ENCODE measurements at places on chromosomes 7 and 10. TPM values are rescaled to one million over a fixed set of nuclear protein-coding genes. Genes with fewer than 3 reads are reported as not detected.

DNA sequence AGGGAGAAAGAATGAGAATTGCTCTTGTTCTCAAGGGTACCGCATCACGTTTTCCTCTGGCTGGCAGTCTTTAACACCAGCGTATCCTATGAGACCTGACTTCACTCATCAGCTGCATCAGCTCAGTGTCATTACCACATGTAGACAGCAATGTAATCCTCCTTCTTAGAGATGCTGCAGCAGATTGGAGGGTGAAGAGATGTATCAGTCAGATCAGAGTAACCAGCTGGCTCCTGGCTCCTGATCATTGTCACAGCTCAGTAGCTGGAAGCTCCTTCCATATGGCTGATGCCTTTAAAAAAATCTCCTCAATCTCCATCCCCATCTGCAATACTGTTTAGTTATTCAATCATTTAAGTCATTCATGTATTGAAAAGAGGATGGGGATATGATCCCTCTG lies 39.7 kb upstream of the EPHB6 start:
- no peak overlapping the region for H3K4me3 ChIP-seq
- no peak for DNase-seq
- H3K27me3 ChIP-seq = peaks cover 2% of the 10 kb centered on the region
- H3K4me1 ChIP-seq = peaks cover 23% of the 10 kb centered on the region

DNA sequence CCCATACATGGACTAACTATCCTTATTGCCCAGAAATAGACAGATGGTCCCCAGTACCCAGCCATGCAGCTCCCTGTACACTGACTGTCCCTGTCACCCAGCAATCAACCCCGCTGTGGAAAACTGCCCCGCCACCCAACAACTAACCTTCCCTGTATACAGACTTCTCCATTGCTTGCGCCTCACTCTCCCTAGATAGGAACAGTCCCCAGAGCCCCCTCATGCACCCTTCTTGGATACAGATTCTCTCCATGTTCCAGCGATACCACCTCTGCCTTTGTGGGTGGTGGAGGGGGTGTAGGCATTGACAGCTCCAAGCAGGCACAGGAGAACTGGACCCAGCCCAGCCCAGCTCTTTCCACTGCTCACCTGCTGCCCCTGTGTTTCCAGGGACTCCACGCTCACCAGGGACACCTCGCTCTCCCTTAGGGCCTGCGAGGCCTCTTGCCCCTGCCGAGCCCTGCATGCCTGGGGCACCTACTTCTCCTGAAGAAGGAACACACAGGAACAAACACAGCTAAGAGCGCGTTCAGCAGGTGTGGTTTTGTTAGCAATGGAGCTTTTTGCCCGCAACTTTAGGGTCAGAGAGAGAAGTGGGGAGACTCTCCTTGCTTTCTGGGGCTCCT lies 7.2 kb downstream of the SFTPD start:
- DNase-seq = no peak
- no peak overlapping the region for H3K4me3 ChIP-seq
- H3K27me3 ChIP-seq = no peaks in the 10 kb centered on the region
- H3K4me1 ChIP-seq = no peaks in the 10 kb centered on the region

DNA sequence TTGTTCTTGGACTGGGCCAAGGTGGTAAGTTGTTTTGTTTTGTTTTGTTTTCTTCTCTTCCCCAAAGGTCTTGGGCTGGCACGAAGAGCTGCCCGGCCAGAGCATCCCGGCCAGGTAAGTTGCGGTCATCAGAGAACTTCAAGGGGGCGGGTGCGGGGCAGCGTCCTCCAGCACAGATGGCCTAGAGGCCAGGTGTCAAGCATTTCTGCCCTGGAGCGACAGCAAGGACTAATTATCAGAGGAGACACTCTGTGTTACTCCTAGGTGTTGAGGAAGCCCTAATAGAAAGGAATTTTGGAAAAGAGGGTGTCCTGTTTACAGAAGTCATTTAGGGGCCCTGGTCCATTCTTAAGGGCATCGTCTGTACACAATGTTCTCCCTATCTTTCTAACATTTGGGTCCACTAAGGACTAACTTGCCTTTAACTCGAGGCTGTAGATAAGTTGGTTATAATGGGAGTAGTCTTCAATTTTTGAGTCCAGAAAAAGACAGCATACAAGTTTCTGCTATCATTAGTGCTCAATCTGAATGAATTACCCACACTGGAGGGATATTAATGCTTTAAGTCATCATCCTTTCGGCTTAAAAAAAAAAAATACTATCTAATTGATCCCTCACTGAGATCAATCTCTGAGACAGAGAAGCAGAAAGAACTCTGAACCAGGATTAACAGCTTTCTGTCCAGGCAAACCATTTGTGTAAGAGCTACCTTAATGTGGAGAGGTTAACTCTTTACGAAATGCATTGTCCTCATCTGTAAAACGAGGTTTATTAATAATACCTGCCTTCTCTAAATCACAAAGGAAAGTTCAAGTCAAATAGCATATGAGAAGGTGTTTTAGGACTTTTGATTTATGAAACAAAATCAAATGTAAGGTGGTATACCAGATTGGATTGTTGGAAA lies 1.5 kb downstream of the ITGB8 start:
- peaks cover 12% of the 10 kb centered on the region for H3K4me1 ChIP-seq
- DNase-seq = peak; percentile 49
- no peaks in the 10 kb centered on the region for H3K36me3 ChIP-seq
- peaks cover 17% of the 10 kb centered on the region for H3K27me3 ChIP-seq

- no peak overlapping the region for H3K27ac ChIP-seq
- H3K27me3 ChIP-seq = no peaks in the 10 kb centered on the region
- no peak overlapping the region for H3K4me3 ChIP-seq
- H3K4me1 ChIP-seq = no peaks in the 10 kb centered on the region
- no peak for DNase-seq
These were observed 410.2 kb upstream of the KLF6 start for GRCh38 chr10:4195213-4195612.

GRCh38 chr10:119849031-119849789 lies 23.4 kb downstream of the MCMBP start:
- H3K36me3 ChIP-seq = no peaks in the 10 kb centered on the region
- no peak overlapping the region for H3K4me3 ChIP-seq
- no peaks in the 10 kb centered on the region for H3K27me3 ChIP-seq
- H3K27ac ChIP-seq = no peak overlapping the region
- H3K4me1 ChIP-seq = no peaks in the 10 kb centered on the region

DNA sequence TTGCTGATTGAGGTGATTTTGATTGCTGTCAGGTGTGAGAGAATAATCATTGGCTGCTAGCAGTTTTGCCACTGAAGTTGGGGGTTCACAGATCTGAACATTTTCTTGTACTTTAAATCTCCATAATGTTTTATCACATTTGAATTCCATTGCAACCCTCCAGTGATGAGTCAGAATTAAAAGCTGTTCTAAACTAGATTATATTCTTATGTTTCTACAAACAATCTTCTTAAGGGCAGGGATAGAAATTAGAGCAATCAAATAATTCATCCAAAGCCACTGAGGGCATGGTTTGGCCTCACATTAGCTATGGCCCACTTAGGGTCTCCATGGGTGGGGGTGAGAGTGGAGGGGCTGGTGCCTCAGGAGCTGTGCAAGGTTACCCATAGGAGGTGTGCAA lies 53.0 kb upstream of the RPA3 start:
- no peak overlapping the region for H3K27ac ChIP-seq
- no peak for DNase-seq
- peaks cover 23% of the 10 kb centered on the region for H3K4me1 ChIP-seq
- no peaks in the 10 kb centered on the region for H3K36me3 ChIP-seq
- H3K4me3 ChIP-seq = no peak overlapping the region

GRCh38 chr10:88820748-88821401 lies 18.3 kb downstream of the LIPM start:
- no peaks in the 10 kb centered on the region for H3K36me3 ChIP-seq
- H3K27ac ChIP-seq = no peak overlapping the region
- H3K4me3 ChIP-seq = no peak overlapping the region
- DNase-seq = no peak

GRCh38 chr10:70474780-70475179 lies 3.8 kb upstream of the PALD1 start:
- DNase-seq = no peak
- H3K4me3 ChIP-seq = no peak overlapping the region
- H3K4me1 ChIP-seq = peaks cover 12% of the 10 kb centered on the region

DNA sequence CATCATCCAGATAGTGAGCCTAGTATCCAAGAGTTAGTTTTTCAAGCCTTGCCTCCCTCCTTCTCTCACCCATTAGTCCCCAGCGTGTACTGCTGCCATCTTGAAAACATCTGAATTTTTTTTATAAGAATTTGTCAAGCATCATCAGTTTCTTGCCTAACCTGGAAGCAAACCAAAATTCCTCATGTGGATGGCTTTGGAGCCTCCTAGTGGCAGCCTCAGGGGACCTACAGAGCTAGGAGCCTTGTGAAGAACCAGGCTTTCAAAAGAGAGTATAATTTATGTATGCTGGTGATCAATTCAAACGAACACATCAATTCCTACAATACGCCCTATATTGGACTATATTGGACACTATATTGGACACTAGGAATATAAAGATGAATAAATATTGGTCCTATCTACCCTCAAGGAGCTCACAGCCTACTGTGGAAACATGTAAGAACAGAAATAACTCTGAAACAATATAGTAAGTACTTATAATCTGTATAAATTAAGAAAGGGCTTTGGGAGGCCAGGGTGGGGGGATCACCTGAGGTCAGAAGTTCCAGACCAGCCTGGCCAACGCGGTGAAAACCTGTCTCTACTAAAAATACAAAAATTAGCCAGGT lies 63.4 kb downstream of the HPSE2 start:
- H3K4me3 ChIP-seq = no peak overlapping the region
- H3K36me3 ChIP-seq = no peaks in the 10 kb centered on the region
- no peak overlapping the region for H3K27ac ChIP-seq

The CYP2C19 gene
- total RNA-seq = not detected

The NUTM2A gene
- total RNA-seq = 1.3 TPM
